ENCODE measurements at places on chromosomes 2 and 18. TPM values are rescaled to one million over a fixed set of nuclear protein-coding genes. Genes with fewer than 3 reads are reported as not detected.

The NYAP2 gene
- 0.36 TPM for total RNA-seq

The CPO gene
- total RNA-seq, result 0.47 TPM

The IL1F10 gene
- total RNA-seq, result not detected

The HOXD3 gene
- 1.9 TPM for total RNA-seq

The CCDC148 gene
- 1.4 TPM for total RNA-seq

The SOWAHC gene
- total RNA-seq, result 10.4 TPM

DNA sequence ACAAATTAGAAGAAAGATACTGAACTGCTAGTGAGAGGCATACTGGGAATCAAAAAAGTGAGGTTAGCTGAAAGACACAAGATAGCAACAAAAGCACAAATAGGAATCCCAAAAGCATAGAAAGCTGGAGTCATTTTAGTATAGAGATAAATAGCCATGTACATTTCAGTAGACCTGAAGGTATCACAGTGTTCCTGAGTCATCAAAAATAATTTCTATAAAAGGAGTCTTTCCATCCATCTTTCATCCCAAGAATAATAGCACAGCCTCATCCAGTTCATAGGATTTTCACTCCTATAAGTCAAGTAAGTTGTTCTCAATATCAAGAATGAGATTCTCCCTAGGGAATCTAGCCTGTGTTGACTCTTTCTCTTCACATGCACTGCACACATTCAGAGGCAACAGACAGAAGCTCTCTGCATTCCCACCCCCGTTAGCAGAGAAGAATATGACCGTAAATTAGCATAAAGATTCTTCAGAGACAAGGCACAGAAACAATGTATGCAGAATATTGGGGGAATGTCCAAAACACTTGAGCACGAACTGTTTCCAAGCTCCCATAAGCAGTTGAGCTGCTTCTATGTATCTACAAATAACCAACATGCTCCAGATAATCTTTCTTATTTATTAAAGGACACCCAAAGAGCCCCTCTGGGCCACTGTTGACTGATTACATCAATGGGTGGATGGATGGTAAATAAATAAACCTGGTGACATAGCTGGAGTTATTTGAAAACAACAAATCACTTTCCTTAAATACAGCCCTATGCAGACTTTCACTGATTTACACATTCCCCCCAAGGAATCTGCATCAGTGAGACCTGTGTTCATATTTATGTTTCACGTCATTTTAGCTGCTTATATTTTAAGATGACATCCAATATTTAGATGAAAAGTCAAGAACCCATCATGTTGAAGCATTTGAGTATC, 174.5 kb upstream of the PKDCC start:
- DNase-seq, result no peak

- DNase-seq, result no peak
These were observed 42.6 kb upstream of the HPCAL1 start for GRCh38 chr2:10260130-10260529.

DNA sequence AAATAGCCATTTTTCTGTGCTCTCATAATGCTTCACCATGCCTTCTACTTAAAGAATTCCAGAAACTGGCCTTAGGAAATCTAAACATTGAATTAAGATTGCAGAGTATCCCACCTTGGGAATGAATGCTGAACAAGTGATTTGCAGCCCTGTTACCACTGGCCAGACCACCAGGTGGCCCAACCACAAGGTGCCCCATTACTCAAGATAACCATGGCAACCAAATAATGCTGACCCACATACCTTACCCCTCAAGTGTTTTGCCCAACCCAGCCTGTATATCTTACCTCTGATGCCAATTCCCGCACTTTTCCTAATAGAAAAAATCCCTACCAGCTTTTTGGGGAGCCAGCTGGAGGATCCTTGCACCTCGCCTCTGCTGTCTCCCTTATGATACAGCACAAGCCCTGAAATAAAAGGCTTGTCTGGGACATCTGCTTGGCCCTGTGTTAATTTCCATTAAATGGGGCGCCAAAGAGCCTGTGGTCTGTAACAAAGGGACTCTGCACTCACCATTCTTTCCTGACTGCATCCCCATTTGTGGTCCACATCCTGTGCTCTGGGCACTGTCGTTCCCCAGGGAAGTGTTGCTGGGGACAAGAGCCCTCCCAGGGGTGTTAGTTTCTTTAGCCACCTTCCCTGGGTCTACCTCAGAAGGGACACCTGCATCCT, 17.3 kb upstream of the KCNF1 start:
- DNase-seq, result no peak

DNA sequence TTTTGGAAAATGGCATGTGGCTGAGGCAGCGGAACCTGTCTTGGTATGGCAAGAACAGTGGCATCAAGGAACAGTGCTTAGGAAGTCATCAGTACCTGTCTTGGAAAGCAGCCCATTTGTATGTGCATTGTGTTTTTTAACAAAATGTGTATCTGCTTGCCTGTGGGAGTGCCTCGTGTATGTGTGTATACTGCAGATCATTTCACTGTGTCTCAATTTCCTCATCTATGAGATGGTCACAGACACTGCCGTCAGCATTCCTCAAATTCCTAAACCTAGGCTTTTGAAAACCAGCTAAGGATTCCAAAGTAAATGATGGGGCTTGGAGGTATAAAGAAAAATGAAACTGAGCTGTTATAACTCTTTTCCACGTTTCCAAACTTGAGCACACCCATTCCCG, 441.3 kb downstream of the RND3 start:
- DNase-seq, result no peak

DNA sequence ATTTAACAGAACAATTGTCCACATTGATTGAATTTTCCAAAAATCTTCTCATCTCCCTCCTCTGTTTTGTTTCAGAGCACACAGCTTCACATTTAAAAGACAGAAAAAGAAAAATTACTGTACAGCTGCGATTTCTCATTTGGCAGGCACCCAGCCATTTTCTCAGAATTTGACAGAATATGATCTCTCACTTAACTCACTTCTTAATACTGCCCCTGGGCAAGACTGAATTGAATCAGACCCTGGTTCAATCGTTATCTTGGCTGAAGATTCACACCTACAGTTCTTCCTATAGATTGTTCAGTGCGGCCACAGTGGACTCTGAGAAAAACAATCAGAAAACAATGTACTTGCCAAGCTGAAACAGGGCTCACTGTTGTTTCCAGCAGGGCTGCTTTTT, 90.2 kb upstream of the LHCGR start:
- no peak for DNase-seq

GRCh38 chr2:64315291-64315960, 138.5 kb upstream of the LGALSL start:
- no peak for DNase-seq

GRCh38 chr18:40789286-40789685, 1165.7 kb upstream of the PIK3C3 start:
- no peak for DNase-seq

DNA sequence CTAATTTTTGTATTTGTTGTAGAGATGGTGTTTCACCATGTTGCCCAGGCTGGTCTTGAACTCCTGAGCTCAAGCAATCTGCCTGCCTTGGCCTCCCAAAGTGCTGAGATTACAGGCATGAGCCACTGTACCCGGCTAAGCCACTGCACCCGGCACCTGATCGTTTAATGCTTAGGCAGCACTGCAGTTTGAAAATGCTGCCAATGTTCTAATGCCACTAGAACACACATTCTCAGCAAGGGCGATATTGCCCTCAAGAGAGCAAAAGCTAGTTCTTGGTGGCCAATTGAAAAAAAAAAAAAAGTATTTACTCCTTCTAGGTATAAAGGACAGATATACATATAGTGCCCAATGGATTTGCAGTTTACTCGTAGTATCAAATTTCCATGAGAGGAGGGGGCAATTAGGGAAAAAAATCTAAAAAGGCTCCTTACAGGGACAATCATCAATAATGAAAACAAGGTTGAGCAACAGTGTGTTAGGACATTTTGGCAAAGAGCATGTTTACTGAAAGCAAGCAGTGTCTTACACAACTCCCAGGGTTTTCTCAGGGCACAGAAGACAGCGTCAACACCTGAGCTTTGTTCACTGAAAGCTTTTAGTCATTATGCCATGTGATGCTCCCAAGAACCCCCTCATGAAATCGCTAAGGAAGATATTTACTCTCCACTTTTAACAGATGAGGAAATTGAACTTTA, 199.9 kb upstream of the PKDCC start:
- no peak for DNase-seq

GRCh38 chr2:207155516-207156444, 10.0 kb downstream of the KLF7 start:
- DNase-seq, result no peak

GRCh38 chr18:76672627-76673026, 149.7 kb upstream of the ZNF236 start:
- DNase-seq, result no peak

DNA sequence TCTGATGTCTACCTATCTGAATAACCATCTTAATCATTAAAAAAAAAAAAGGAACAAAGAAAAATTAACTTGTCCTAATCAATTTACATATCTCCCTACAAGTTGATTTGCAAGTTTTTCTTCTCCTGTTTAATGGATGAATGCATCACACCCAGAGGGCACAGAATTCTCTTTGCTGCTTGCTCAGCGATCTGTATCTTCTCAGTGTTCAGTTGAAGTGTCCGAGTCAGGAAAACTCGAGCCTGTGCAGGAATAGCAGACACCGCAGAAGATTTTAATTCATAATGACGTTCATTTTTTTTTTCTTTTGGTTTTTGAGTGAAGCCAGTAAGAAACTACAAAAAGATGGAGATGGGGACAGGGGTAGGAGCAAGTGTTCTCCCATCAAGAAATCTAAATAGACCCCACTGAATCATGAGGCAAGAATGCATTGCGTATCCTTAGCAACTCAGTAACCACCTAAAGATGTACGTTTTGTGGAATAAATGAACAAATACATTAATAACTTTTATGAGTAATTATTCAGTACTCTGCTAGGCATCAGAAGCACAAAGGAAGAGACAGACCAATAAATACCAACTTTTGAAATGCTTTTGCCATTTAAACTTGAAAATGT, 675.5 kb downstream of the LRP1B start:
- no peak for DNase-seq

DNA sequence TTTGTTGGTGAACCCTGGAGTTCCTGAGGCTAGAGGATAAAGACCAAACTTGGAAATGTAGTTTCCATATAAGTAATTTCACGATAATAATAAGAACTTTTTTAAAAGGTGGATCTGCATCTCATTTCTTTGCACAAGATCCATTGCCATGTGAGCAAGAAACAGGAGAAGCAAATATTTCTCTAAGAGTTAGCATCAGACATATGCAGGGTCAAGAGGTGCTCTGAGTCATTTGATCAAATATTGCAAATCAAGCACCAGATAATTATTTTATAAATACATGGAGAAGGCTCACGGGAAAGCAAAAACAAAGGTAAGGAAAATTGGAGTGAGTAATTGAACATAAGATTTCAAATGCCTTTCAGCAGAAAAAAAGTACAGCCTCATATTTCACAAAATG, 118.0 kb downstream of the DTNA start:
- DNase-seq, result no peak

GRCh38 chr2:171389780-171390179, 44.0 kb downstream of the METTL8 start:
- DNase-seq, result no peak

- DNase-seq, result no peak
These were observed 98.8 kb upstream of the MGAT4A start for GRCh38 chr2:98829581-98830270.

- DNase-seq, result no peak
These were observed 33.2 kb upstream of the GRHL1 start for GRCh38 chr2:9918275-9918674.
